Activated naive CD8-positive, alpha-beta T cell treated with anti-CD3 and anti-CD28 coated beads for 36 hours (primary cell): ENCODE measurements at places on chromosomes 6 and 20.
A peak's percentile ranks its signal among the peaks of the same experiment; 100 is the strongest.

- DNase-seq = no peak
These were observed 127.6 kb upstream of the FAM184A start for GRCh38 chr6:119205911-119206618.

- no peak for DNase-seq
These were observed 271.4 kb upstream of the MAN1A1 start for GRCh38 chr6:119620846-119621555.

- DNase-seq = no peak
These were observed 174.7 kb downstream of the DHX35 start for GRCh38 chr20:39136798-39137197.

DNA sequence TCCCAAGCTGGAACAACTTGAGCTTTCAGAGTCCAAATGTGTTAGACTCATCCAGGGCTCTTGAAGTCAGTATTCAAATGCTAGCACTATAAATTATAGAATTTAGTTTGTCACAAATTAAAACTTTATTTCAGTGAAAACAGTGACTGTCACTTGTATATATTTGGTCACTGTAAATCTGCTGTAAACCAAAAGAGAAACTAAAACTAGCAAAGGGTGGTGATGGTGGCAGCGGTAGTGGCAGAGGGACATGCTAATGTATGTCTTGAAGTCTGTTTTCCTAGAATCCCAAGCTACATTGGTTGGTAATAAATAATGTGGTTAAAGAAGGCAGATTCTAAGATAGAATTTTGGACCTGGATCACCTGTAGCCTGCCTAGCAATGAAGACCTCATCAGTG lies 140.4 kb upstream of the CENPW start:
- DNase-seq = no peak

- peak; percentile 61 for DNase-seq
These were observed 1.3 kb downstream of the MAN1A1 start for GRCh38 chr6:119348096-119348747.

DNA sequence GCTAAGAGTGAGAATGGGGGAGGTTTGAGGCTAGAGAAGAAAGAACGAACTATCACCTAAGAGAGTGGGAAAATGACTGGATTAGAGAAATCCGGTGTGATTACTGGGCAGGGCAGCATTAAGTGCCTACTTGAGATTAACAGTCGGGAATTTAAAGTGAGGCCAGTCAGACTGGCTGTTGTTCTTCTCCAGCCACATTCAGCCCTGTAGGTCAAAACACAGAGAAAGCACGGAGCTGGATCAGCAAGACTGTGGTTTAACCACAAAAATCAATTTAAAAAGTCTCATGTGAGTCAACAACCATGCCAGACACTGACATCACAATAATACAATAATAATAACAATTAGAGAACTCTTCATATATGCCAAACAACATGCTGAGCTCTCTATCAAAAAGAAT lies 301.9 kb upstream of the SGK1 start:
- no peak for DNase-seq

- DNase-seq = no peak
These were observed 8.6 kb upstream of the FOXF2 start for GRCh38 chr6:1380625-1381427.

DNA sequence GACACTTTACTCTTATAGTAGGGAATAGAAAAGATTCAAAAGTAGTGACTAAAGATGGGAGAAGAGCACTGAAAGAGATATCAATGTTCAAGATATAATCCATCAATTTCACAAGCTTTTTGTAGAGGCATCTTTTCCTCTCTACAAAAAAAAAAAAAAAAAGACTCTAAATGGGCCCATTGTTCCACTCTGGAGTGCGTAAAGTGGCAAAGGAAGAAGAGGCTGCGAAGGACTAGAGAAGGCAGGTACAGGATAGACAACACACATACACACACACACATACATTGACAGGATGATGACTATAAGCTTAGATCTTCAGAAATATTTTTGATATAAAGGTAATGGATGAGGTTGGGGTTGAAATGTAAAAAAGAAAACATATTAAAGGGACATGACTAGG lies 157.6 kb downstream of the HIVEP2 start:
- DNase-seq = no peak

DNA sequence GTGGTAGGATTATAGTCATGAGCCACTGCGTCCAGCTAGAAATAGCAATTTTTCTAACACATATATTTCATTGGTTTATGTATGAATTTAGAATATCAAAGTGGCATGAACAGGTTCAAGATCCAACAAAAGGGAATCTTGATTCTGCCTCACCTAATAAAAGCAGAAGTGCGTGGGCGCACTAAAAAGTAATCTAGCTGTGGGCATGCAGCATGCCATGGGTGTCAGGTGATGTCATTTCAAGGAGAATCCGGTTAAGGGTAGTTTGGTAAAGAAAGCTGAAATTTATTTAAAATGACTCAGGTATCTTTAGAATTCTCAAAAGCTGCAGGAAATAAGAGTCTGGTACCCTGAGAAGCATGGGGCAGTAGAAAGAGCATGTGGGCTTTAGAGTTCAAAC lies 17.6 kb downstream of the LRRN4 start:
- DNase-seq = no peak

- no peak for DNase-seq
These were observed 209.4 kb upstream of the MCHR2 start for GRCh38 chr6:100203400-100203799.

GRCh38 chr6:142802124-142802523 lies 142.9 kb downstream of the HIVEP2 start:
- peak; percentile 48 for DNase-seq

GRCh38 chr20:19658137-19658536 lies 99.9 kb upstream of the RIN2 start:
- no peak for DNase-seq

GRCh38 chr6:169918239-169918953 lies 167.0 kb downstream of the ERMARD start:
- DNase-seq = no peak

DNA sequence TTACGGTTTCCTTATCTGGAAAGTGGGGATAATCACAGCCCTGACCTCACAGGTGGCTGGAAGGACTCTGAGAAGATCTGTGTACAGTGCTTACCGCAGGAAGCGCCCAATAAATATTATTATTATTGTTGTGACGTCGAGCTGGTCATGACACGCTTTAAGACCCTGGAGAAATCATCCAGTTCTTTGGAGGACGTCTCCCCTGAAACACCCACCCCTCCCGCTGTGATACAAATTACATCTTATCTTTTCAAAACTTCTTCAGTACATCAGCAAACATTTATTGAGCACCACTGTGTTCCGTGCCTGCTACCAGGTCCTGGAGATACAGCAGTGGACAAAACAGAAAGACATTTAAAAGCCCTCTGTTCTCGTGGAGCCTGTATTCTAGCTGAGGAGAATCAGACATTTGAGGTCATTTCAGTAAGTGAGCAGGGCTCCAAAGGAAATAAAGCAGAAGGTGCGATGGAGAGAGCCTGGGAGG lies 118.7 kb downstream of the CEBPB start:
- DNase-seq = no peak

DNA sequence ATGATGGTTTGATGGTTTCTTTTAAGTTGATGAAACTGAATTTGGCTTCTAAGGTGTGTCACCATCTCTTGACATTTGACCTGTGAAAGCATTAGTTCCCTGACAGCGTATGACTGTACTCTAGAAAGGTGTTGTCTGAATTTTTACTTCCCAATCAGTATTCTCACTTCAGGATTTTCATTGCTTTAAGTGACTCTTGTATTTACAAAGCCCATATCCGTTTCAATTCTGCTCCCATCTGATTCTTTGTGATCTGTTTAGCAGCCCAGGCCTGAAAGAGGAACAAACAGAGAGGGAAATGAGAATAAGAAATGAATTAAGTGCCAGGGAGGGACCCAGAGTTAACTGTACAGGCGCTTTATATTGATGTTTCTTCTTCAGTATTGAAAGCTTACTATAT lies 73.7 kb downstream of the FARS2 start:
- DNase-seq = no peak

- no peak for DNase-seq
These were observed 627.4 kb upstream of the CITED2 start for GRCh38 chr6:140001821-140002341.

GRCh38 chr6:166653639-166653941 lies 26.5 kb upstream of the RPS6KA2 start:
- DNase-seq = no peak

DNA sequence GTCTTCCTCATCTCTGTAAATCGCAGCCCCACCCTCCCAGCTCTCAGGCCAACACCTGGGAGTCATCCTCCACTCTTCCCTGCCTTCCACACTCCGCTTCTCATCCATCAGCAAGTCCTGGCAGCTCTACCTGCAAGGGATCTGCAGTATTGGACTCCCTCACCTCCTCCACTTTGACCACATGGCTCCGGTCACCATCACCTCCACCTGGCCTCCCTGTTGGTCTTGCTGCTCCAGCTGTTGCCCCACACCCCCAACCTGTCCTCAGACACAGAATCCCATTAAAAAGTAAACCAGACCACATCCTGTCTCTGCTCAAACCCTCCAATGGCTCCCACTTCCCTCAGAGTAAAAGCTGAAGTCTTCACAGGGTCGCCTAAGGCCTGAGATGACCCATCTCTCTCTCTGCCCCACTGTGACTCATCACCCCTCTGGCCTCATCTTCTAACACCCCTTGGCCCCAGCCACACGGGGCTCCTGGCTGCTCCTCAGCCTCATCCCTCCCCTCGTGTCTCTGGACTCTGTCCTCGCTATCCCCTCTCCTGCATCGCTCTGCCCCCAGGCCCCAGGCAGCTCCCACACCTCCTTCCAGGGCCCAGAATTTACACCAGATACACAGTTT lies 185.1 kb upstream of the SULF2 start:
- no peak for DNase-seq

DNA sequence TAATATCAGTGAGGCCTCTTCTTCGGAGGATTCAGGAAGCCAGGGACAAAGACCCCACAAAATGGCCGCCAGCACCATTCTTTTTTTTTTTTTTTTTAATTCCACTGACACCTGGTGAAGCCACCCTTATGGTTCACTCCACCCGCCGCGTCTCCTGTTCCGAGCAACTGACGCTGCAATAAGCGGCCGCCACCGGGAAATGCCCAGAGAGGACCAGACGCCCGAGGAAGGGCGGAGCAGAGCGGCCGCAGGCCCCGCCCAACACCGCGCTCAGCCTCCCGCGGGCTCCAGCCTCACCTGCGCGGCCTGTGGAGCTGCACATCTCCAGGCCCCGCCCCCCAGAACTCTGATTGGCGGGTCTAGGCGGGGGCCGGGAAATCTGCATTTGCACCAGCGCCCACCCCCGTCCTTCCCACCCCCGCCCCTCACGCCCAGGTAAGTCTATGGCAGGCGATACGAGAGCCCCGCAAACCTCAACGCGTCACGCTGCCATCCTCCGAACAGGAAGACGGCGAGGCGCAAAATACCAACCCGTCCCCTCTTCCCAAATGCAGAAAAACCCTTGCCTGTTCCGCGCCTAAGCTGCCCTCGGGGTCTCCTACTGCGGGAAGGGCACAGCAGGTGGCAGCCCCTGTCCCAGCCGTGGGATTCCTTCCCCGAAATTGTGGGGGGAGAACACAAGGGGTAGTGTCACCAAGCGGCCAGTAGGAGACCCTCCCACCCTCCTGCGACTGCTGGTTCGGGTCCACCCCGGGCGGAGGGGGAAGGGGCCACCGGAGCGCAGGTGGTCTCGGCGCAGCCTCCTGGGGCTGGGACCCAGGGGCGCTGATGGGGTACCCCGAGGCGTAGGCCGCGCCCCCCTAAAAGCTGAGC lies 960 bp downstream of the ATP9A start:
- DNase-seq = peak; percentile 63

- DNase-seq = no peak
These were observed 2.3 kb downstream of the PEDS1 start for GRCh38 chr20:50151034-50151743.

DNA sequence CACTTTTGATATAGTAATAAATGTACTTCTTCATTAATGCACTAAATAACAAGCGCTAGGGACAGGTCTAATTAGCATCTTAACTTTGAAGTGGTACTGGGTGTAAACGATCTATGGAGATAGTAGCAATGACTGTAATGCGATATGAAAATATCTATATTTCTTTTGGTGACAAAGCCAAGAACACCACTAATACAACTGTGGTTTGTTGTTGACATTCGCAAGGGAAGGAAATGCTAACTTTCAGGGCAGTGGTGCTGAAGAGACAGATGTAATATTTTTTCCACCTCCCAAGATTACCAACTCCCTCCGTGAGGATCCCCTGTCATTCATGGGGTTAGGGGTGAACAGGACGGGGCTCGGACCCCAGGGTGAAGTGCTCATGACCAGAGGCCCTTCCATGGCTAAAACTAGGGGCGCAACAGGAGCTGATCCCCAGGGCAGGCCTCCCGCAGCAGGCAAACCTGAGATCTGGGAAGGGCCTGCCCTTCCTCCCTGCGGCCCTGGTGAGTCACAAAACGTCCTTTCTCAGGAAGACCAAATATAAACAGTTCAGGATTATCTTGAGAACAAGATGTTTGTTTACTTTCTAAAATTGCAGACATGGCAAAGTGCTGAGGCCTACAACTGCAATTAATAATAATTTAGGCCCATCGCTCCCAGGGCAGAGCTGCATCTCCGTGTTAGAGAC lies 65.0 kb upstream of the TOX2 start:
- no peak for DNase-seq

- DNase-seq = no peak
These were observed 13.9 kb downstream of the PLCB4 start for GRCh38 chr20:9082741-9083140.

GRCh38 chr20:31951530-31952453 lies at the start of gene PDRG1:
PDRG1 (minus strand) TSS chr20:31952046; CDS start chr20:31951961, 85 bp downstream.
- peak; percentile 97 for DNase-seq

DNA sequence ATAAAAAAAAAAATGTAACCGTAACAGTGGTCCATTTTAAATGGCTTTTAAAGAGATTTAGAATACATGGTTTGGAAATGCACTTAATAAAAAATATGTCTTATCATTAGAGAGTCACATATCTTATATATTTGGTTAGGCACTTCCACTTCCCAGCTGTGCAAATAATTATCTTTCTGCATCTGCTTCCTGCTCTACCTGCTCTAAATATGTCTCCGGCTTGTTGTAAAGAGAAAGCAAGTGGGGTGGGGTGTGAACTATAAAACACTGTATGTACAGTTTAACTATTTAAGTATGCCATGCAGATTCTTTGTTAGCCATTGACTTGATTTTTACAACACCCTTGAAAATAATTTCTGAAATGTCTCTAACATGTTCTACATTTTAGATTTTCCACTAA lies 106.3 kb downstream of the NKAIN2 start:
- DNase-seq = no peak

DNA sequence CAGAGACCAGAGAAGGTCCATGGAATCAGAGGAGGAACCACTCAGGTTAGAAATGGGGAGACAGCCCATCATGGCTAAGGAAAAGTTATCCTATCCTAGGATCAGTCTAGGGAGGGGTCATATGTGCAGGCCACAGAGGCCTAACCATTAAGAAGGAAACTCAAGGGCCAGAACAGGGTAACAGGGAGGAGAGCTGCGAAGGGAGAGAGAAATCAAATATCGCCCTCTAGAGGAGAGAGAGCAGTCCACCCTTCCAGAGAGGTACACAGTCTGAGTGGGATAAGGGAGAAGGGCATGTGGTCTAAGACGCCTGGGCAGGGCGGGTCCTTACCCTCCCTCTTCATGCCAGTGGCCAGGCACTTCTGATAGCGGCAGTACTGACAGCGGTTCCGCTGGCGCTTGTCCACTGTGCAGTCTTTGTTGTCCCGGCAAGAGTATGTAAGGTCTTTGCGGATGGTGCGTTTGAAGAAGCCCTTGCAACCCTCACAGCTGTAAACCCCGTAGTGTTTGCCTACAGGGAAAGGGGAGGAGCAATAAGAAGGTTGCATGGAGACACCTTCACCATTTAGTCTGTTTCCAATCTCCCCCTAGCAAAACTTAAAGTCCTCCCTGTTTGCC lies 2.9 kb downstream of the RXRB start:
- no peak for DNase-seq

- no peak for DNase-seq
These were observed 22.7 kb upstream of the BMP2 start for GRCh38 chr20:6744805-6745204.
